ENCODE measurements at places on chromosomes 3 and 15. TPM values are rescaled to one million over a fixed set of nuclear protein-coding genes. Genes with fewer than 3 reads are reported as not detected.

STAB1 gene
- 91.9 TPM for total RNA-seq

AHSG gene
- total RNA-seq = 0.20 TPM

CDC25A gene
- total RNA-seq = 0.91 TPM

ST8SIA2 gene
- 0.03 TPM for total RNA-seq

SLC22A14 gene
- total RNA-seq = not detected

ESYT3 gene
- 1.9 TPM for total RNA-seq

Data from right cardiac atrium (tissue), 5 donors.